Pericardium fibroblast (primary cell): ENCODE measurements at places on chromosomes 16 and 17. TPM values are rescaled to one million over a fixed set of nuclear protein-coding genes. Genes with fewer than 3 reads are reported as not detected.

Gene IST1
- total RNA-seq, result 129 and 147 TPM in 2 replicates

Gene UBALD2
- total RNA-seq, result 5.6 and 7.0 TPM in 2 replicates

Gene PPM1E
- 0.23 and 0.43 TPM in 2 replicates for total RNA-seq

Gene CHST5
- not detected in 2 replicates for total RNA-seq

Gene NHLRC4
- total RNA-seq, result 3.8 and 5.0 TPM in 2 replicates

Gene HOXB2
- 20.5 and 21.0 TPM in 2 replicates for total RNA-seq

Gene PYY
- 0.51 TPM in 1 of 2 replicates, not detected in the other for total RNA-seq

Gene TEDC2
- total RNA-seq, result 3.7 and 5.5 TPM in 2 replicates

Gene NEUROD2
- total RNA-seq, result not detected in 2 replicates

Gene MPP3
- total RNA-seq, result 4.3 and 6.0 TPM in 2 replicates

Gene VAMP2
- 6.0 and 10.8 TPM in 2 replicates for total RNA-seq

Gene MT4
- not detected in 2 replicates for total RNA-seq

Gene ADAP2
- total RNA-seq, result not detected in 2 replicates

Gene ODAD4
- 0.68 and 1.3 TPM in 2 replicates for total RNA-seq

Gene MTSS2
- total RNA-seq, result 37.2 and 37.9 TPM in 2 replicates

Gene SP6
- total RNA-seq, result 0.26 TPM in 1 of 2 replicates, not detected in the other

Gene CCR7
- not detected in 2 replicates for total RNA-seq

Gene TEX14
- total RNA-seq, result 0.17 TPM in 1 of 2 replicates, not detected in the other

Gene TP53TG3C
- not detected in 2 replicates for total RNA-seq

Gene IGFALS
- not detected in 2 replicates for total RNA-seq

Gene KRTAP1-5
- total RNA-seq, result not detected in 2 replicates

Gene ZNF597
- total RNA-seq, result 1.1 and 2.5 TPM in 2 replicates

Gene PHB1
- 70.5 and 92.5 TPM in 2 replicates for total RNA-seq

Gene TNK1
- 0.09 and 0.47 TPM in 2 replicates for total RNA-seq

Gene HAS3
- 0.68 and 1.2 TPM in 2 replicates for total RNA-seq

Gene PYDC1
- not detected in 2 replicates for total RNA-seq

Gene PERCC1
- total RNA-seq, result not detected in 2 replicates

Gene LCAT
- total RNA-seq, result 7.1 and 10.5 TPM in 2 replicates

Gene PRSS36
- total RNA-seq, result 0.34 and 1.3 TPM in 2 replicates

Gene HS3ST6
- 0.12 and 0.34 TPM in 2 replicates for total RNA-seq

Gene GPR142
- not detected in 2 replicates for total RNA-seq

Gene UQCRC2
- 110 and 134 TPM in 2 replicates for total RNA-seq

Gene JPH3
- total RNA-seq, result not detected in 2 replicates

Gene KRT16
- 0.17 TPM in 1 of 2 replicates, not detected in the other for total RNA-seq

Gene FA2H
- not detected in 2 replicates for total RNA-seq

Gene GUCY2D
- 0.12 TPM in 1 of 2 replicates, not detected in the other for total RNA-seq

Gene SLC16A6
- total RNA-seq, result 0.26 TPM in 1 of 2 replicates, not detected in the other

Gene DCAKD
- total RNA-seq, result 49.6 and 50.6 TPM in 2 replicates
